Activated CD8-positive, alpha-beta memory T cell treated with anti-CD3 and anti-CD28 coated beads for 48 hours (primary cell): ENCODE measurements at places on chromosomes 3 and 15.

DNA sequence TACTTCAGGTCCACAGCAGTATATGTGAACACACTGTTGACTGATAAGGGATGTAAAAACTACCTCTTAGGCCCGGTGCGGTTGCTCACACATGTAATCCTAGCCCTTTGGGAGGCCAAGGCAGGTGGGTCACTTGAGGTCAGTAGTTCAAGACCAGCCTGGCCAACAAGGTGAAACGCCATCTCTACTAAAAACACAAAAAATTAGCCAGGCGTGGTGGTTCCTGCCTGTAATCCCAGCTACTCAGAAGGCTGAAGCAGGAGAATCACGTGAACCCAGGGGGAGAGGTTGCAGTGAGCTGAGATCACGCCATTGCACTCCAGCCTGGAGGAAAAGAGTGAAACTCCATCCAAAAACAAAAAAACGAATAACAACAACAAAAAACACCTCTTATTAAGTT, 194.6 kb upstream of the KCNMB2 start:
- DNase-seq = no peak

DNA sequence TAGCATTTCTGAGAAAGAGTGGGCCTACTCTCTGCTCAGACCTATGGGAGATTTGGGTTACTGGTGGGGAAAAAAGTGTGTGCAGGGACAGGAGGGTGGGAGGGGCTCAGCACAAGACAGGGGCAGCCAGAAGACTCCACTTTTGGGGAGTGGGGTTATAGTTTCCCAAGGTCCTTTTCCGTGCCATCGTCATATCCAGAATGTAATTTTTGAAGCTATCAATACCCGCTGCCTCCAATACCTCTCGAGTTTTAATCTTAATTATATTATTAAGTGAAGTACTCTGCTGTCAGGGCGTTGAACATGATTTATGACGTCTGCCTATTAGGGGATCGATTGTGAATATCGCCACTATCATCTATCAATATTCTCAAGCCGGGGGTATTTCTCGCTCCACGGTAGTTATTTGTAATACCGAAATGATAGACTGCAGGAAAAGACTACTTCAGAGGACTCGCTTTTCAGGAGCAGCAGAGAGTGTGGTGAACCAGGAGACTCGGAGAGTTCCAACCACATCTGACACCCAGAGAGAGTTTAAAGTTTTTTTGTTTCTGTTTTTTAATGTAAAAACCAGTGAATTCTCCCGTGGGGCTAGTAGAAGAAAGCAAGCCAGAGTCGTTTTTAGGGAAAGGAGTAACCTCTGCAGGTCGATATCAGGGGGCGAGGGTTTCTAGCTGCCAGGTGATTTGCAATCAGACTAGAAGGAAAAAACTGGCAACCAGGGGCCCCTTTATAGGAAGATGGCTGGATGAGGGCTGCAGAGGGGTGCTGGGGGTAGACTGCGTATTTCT, 20.6 kb downstream of the NR2F2 start:
- no peak for DNase-seq

GRCh38 chr15:65945616-65946015, 76.3 kb downstream of the RAB11A start:
- DNase-seq = no peak

- no peak for DNase-seq
Observed at GRCh38 chr3:64438066-64438465, 212.8 kb upstream of the PRICKLE2 start.

- DNase-seq = no peak
Observed at GRCh38 chr15:70153921-70154717, 56.4 kb upstream of the TLE3 start.

GRCh38 chr3:188369526-188369925, 215.6 kb downstream of the LPP start:
- DNase-seq = no peak

DNA sequence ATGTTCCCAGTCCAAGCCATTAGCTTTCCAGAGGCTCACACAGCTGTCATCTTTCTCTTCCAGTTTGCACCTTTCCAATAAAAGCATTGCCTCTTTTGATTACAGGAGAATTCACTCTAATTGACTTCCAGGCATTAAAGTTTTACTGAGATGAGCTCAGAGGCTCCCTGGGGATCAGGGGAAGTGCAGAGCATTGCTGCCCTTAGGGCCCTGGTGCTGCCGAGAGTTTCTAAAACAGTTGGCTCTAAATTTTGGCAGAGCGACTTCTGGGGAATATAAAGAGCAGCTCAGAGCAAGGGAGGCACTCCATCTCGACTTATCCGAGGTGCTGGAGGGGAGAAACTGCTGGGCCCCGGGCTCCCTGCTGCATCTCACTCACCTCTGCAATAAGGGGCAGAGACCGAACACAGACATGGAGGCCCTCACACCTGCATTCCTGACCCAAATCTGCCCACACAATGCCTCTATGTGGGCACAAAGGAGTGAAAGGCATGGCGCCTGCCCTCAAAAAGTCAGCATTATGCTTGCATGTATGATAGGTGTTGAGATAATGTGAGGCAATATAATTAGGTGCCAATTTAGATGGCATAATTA, 61.7 kb downstream of the SCN11A start:
- no peak for DNase-seq
